ENCODE measurements at places on chromosomes 12 and 14.

- DNase-seq = no peak
These were observed 7.2 kb upstream of the KRT86 start for GRCh38 chr12:52267266-52267665.

DNA sequence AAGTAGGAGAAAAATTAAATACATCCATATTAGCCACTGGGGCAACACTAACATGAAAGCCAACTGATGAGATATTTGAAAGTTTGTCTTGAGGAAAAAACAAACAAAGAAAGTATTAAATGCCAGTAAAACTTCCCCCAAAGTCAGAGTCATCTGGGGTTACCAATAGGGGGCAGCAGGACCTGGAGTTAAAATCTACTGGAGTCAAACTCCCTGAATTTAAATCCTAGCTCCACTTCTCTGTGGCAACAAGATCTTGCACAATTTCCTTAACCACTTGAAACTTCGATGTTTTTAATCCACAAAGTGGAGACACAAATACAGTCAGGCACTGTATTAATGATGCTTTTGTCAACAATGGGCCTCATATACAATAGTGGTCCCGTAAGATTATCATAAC, 14.4 kb downstream of the PLEKHG7 start:
- DNase-seq = no peak

GRCh38 chr14:68487805-68488590, 304.9 kb downstream of the ZFP36L1 start:
- DNase-seq = no peak

GRCh38 chr14:105838591-105839424, 312.4 kb downstream of the TMEM121 start:
- no peak for DNase-seq

DNA sequence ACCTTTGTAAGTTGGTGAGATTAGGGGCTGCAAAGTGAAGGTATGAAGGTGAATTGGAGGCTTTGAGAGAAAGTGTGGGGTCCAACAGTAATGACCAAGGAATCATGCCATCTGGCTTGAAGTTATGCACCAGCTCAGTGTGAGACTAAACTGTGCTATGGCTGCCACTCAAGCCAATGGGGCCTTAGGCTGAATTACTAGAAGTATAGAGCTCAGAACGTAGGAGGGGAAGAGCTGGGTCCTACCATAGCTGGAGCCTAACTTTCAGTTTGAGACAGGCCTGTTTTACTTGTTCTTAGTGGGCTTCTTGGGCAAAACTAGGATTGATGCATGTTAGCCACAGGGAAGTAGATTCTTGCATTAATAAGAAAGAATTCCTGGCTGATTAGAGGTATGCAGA, 194.0 kb downstream of the TSPAN9 start:
- DNase-seq = no peak

- peak; percentile 68 for DNase-seq
These were observed 17.0 kb downstream of the ZDHHC22 start for GRCh38 chr14:77124345-77125280.

DNA sequence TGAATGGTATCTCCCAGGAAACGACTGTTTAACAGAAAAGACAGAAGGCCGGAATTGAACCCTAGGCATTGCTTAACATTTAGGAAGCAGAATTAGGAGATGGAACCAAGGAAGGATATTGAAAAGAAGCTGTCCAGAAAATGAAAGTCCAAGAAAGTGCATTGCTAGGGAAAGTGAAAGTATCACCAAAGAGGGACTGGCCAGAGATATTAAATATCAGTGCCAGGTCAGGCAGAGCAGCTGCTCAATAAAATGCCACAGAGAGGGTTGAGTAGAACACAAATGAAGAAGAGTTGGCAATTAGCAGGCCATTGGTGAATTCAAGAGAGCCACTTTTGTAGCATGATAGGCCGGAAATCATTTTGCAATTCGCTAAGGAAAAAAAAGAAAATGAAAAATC, 101.6 kb downstream of the CFAP54 start:
- DNase-seq = no peak

- DNase-seq = no peak
These were observed 106.9 kb upstream of the ETV6 start for GRCh38 chr12:11542599-11542998.

GRCh38 chr12:70660620-70661219, 23.5 kb upstream of the PTPRB start:
- no peak for DNase-seq

- no peak for DNase-seq
These were observed 19.8 kb downstream of the ERG28 start for GRCh38 chr14:75640876-75641275.

DNA sequence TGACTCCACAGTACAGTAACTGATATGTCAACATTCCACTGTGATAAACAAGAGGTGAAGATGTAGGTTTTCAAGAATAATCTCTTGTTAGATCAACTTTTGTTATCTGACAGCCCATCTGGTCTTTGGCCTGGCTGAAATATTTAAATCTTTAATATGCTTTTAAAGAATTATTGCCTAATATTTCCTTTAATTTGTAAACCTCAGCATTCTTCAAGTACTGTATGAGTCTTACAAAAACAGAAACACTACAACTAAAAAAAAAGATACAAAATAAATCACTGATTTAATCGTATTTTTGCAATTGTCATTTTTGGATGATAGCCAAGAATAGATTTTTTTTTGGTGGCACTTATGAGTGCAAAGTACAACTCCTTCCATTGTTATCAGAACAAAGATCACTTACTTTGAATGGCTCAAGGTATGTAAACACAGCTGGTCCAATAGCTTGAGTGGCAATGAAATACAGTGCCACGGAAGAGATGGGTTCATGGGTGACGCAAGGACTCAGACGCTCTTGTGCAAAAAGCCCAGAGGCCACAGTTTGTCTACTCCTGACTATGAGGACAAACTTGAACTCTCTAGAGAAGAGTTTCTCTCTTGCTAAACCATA, 109.5 kb downstream of the PAX9 start:
- DNase-seq = no peak

GRCh38 chr12:84161296-84161695, 751.3 kb downstream of the SLC6A15 start:
- DNase-seq = no peak

- DNase-seq = no peak
These were observed 569 bp upstream of the ARHGEF40 start for GRCh38 chr14:21069388-21070082.

DNA sequence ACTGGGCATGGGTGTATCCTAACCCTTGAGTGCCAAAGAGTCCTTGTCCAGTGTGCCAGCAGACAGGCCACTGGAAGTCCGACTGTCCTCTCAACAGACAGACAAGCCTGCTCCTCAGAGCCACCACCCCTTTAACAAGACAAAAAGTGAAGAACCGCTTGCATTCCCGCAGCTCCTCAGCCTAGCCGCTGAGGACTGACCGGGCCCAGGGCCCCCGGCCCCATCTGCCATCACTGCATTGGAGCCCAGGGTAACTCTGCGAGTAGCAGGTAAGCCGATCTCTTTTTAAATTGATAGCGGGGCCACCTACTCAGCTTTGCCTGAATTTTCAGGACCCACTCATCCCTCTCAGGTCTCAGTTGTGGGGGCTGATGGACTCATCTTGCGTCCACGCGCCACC, 68.9 kb downstream of the MOK start:
- DNase-seq = no peak

DNA sequence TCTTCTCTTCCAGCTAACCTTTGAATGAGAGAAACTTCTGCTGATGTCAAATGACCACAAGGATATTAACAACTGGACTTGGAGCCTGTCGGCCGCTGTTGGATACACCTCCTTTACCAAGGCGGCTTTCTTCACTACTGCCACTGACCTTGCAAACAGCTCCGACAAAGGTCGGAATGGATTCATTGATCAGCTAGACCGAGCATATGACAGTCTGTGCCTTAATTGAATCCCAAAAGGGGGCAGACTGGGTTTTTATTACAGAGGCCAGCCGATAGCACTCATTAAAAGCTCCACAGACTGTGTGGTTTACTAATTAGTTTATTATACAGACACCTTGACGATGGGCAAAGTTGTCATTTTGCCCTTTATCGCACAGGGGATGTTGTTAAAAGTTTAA, 394.5 kb downstream of the RERGL start:
- no peak for DNase-seq

- DNase-seq = no peak
These were observed 2.3 kb downstream of the HOXC12 start for GRCh38 chr12:53956914-53957536.

DNA sequence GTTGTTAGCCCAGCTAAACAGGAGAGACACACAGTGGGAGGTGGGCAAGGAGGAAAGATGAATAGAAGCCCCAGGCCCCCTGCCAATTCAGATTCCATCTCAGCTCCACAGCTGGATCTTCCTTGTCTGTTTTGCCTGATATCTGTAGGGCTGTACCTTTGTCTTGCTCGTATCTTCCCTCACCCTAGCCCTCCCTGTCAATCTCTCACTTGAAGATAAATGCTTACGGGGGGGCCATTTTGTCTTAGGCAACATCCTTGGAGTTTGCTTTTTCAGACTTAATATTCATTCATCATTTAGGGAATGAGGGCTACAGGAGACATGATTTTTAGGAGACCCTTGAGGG, 2.4 kb downstream of the KIF5A start:
- DNase-seq = no peak

DNA sequence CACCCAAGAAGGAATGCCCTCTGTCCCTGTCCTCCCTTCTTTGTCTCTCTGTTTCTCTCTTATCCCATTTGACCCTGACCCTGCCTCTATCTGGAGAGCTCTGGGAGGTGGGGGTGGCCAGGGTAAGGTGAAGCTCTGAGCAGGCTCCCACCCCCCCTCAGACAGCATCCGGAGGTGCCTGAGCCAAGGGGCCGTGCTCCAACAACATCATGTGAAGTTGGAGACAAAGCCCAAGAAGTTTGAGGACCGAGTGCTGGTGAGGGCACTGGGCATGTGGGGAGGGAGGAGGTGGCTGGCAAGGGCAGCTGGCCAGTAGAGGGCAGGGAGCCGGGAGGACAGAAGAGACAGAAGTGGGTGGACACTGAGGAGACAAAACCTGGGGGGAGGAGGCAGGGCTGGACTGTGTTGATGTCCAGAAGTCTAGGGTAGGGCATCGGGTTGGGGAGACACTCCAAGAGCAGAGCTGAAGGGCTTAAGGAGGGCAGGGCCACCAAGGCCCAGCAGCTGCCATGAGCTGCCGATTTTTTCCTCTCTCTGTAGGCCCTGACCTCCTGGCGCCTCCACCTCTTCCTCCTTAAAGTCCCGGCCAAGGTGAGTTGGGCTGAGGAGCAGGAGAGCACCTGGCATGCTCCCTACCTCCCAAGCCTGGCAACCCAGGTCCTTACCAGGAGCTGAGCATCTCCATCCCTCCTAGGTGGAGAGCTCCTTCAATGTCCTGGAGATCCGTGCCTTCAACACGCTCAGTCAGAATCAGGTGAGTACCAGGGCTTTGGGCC, 1.9 kb downstream of the CARMIL3 start:
- DNase-seq = no peak

DNA sequence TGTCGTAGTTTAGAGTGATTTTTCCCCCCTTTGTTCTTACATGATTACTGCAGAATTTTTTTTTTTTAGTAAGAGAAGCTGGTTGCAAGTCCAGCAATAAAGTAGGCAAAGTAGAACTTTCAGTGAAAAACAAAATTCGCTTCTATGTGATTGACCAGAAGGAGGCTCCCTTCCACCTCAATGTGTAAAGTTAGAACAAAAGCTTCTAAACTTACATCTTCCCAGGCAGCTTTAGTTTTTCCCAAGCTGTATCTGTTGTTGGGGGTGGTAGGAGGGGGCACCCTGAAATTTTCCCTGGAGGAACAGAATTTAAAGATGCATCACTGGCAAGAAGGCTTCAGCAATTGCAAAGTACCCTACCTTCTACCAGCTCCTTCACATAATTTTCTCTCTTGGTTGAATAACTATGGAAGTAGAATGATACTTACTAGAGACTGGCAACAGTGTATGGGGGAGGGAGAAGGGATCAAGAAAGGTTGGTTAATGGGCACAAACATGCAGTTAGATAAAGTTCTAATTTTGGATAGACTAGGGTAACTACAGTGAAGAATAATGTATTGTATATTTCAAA, 87.3 kb upstream of the E2F7 start:
- peak; percentile 29 for DNase-seq

GRCh38 chr14:98301681-98302080, 970.3 kb downstream of the BCL11B start:
- no peak for DNase-seq

DNA sequence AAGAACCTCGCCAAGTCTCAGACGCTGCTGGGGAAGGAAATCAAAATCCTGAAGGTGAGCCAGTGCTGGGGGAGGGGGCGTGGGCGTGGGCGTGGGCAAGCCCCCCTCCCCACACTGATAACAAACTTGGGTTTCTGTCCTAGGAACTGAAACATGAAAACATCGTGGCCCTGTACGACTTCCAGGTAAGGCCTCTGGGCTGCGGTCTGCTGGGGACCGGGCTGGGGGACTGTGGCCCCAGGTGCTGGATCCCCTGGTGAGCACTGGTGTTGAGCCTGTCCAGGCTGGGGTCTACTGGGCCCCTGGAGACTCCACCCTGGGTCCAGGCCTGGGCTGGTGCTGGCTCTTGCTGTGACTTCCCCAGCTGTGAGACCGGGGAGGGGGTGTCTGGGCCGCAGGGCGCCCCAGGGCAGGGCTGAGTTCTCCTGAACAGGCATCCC, 1.2 kb downstream of the ULK1 start:
- no peak for DNase-seq

DNA sequence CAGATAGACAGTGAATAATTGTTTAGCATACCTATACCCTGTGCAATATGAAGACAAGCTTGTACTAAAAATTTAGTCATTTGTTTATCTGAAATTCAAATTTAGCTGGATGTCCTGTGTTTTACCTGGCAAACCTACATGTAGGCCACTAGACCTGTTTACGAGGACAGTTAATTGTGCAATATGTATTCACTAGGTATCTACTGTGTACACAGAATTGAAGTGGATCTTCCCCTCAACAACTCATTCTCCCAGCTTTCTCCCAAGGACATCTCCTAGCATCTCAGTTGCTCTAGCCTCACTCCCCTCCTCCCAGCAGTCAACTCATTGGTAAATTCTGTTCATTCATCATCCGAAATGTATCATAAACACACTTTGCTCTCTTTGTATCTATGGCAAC, 25.3 kb downstream of the AK7 start:
- no peak for DNase-seq

GRCh38 chr12:69509904-69510827, 40.0 kb downstream of the FRS2 start:
- peak; percentile 23 for DNase-seq

- DNase-seq = peak; percentile 22
These were observed 4.2 kb upstream of the AAAS start for GRCh38 chr12:53325511-53326061.
